IMR-90 (cell line): ENCODE measurements at places on chromosomes 16 and 17.
A peak's percentile ranks its signal among the peaks of the same experiment; 100 is the strongest.

GRCh38 chr17:57373756-57374155 is 117.4 kb downstream of the MSI2 start:
- DNase-seq, result no peak

- DNase-seq, result no peak
Measured at GRCh38 chr17:21358682-21359482, 17.3 kb upstream of the KCNJ12 start.

GRCh38 chr16:53744449-53744848 is 40.5 kb downstream of the FTO start:
- no peak for DNase-seq

GRCh38 chr16:81357711-81358260 is 43.0 kb downstream of the GAN start:
- no peak for DNase-seq

GRCh38 chr16:15857724-15858560 is 1.1 kb upstream of the MYH11 start:
- DNase-seq, result peak; percentile 50

- DNase-seq, result no peak
Measured at GRCh38 chr17:33858121-33858520, 397.0 kb upstream of the CCL2 start.

GRCh38 chr17:13864521-13864920 is 204.8 kb upstream of the COX10 start:
- DNase-seq, result peak; percentile 66

- no peak for DNase-seq
Measured at GRCh38 chr17:50637829-50638605, 3.3 kb downstream of the ABCC3 start.

DNA sequence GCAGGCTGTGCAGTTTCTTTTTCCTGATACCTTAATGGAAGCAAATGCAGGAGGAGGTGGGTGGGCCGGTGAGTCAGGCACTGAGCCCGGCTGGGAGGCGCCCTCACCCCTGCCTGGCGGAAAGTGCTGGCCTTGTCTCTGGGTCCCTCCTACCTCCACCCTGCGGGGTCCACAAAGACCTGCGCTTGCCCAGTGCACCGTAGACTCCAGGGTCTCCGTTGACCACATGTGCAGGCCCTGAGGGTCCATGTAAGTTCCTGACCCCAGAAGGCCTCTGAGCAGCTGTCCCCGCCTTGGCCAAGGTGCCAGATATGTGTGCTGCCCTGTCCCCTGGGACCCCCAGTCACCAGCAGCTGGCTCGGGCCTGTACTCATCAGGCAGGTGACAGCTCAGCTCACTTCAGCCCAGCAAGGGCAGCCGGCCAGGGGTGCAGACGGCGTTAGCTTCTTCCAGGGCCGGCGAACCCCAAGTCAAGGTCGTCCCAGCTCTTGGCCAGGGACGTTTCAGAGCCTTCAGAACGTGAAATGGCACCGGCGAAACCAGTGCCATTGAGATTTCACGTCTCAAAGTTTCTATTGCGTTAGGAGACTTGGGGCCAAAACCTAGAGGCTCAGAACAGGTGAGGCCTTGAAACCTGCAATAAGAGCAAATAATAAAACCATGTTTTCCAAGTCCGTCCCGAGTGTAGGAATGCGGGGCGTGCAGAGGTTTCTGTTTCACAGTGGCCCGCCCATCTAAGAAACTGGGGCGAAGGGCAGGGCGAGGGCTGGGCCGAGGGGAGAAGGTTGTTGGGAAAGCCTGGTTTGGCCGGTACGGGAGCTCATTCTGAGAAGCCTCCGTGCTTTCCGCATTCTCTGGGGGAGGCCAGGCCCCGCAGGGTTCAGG is 12.1 kb downstream of the METRNL start:
- DNase-seq, result no peak

- DNase-seq, result peak; percentile 34
Measured at GRCh38 chr17:7307686-7308624, 527 bp downstream of the EIF5A start.

- no peak for DNase-seq
Measured at GRCh38 chr16:67194260-67194659, 2.3 kb downstream of the E2F4 start.
